Glutamatergic neuron (in vitro differentiated cells): ENCODE measurements at places on chromosomes 13 and 19. TPM values are rescaled to one million over a fixed set of nuclear protein-coding genes. Genes with fewer than 3 reads are reported as not detected.

The IL12RB1 gene
- not detected for total RNA-seq

- no peak for DNase-seq
Observed at GRCh38 chr13:84677836-84678235, 795.6 kb upstream of the SLITRK1 start.

GRCh38 chr13:60482012-60482411 is 85.0 kb downstream of the TDRD3 start:
- no peak for DNase-seq

DNA sequence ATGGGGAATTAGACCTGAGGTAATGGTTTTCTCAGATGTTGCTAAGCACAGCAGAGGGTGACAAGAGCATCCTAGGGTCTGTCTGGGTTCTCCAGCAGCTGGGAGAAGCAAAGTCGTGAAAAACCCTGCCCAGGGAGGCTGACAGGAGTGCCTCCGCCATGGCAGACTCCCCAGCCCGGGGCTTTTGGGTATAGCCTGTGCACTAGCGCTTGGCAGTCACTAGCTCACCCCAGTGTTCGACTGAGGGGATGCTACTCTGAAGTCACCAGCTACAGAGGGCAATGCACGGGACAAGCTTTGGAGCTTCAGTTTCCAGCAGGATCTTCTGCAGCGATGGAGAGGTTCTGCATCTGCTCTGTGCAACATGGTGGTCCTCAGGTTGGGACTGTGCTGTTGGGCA is 87.5 kb downstream of the ING1 start:
- no peak for DNase-seq
